Uterus (tissue), 4 donors: ENCODE measurements at places on chromosomes 1 and 21.

- DNase-seq, result no peak
Observed at GRCh38 chr1:21295002-21295401, 4.7 kb upstream of the ECE1 start.

- no peak for DNase-seq
Observed at GRCh38 chr1:155049651-155050559, 1.2 kb upstream of the ADAM15 start.

DNA sequence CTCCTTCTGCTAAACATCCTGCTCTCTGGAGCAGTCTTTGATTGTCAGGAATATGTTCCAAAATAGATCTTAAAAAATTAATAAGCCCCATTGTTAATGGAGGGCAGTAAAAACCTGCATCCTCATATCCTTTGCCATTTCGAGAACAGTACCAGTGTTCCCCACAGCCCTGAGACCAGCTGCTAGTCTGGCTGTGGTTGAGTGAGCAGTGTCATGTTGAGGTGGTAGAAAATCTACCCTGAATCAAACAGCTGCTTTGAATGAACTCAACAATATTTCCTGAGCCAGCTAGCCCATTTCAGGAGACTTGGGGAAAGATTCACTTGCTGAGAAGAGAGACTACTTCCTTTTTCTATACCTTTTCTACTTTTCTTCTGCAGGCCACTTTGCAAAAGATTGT lies 24.4 kb downstream of the FABP3 start:
- no peak for DNase-seq

DNA sequence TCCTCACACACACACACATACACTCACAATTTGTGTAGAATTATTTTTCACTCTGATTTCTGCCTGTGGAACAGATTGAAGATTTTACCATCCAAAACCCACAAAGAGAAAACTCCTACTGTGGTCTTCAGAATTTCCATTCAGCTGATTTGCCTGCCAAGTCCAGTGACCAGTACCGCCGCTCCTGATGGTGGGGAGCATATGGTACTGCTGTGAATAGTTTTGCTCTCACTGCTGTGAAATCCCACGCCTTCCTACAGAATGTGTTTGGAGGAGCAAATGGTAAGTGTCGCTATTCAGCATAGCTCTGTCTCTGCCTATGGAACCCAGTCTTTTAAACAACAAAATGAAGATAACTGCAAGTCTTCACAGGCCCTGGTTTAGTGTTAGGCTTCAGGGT lies 629.5 kb downstream of the LMO4 start:
- DNase-seq, result no peak

DNA sequence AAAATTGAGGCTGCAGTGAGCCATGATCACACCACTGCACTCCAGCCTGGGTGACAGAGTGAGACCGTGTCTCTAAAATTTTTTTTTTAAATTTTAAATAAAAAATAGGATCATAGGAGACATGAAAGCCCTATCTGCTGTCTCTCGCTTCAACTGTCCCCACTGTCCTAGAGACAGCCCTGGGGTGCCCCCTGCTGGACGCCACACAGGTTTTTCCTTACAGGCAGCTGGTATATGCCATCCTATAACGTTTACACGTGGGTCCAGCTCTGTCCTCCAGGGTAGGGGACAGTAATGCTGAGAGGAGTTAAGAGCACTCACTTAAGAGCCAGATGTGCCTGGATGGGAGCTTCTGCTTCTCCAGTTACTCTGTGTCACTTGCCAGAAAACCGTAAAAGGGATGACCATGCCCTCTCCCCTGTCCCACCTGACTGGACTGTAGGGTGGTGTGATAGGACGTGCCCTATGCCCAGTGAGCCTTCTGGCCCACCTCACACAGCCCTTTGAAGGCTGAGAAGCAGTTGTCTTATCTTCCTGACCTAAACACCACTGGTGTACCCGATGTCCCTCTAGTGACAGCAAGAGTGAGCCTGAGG lies 8.5 kb downstream of the FBXO2 start:
- peak; percentile 59 for DNase-seq

GRCh38 chr21:38853421-38853919 lies 47.7 kb downstream of the ETS2 start:
- no peak for DNase-seq

DNA sequence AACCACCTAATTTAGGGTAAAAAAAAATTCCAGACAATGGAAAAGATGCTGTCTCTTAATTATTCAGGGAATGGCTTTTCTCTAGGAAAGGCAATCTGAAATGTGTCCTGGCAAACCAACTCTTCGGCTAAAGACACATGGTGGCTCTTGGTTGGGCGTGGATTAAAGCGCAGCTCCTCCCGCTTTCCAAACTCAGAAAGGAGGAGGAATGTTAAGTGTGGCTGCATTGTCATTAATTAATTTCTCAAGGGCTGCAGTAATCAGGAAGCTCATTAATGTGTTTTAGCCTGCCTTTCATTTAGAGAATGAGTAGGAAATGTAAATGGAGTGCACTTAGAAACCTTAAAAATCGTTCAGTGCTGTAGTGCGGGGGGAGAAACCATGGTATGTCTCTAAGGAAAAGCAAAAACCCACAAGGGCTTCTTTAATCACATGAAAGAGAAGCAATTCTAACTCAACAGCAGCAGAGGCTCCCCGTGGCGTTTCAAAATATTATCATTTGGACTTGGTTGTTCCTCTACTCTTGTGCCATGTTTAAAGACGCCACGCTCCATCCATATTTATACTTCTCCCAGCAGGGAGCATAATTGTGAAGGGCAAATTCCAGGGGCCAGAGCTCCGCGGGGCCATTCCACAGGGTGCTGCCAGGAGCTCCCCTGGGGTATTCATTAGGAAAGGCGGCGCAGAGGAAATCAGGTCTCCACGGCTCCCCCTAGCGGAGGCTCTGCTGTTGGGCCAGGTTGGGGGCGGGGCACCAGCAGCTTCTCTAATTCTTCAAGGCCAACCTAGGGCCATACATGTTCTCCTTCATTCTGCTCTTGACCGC lies 91.9 kb upstream of the SSX2IP start:
- peak; percentile 31 for DNase-seq

- no peak for DNase-seq
Observed at GRCh38 chr1:160888926-160889325, 3.9 kb upstream of the ITLN1 start.

DNA sequence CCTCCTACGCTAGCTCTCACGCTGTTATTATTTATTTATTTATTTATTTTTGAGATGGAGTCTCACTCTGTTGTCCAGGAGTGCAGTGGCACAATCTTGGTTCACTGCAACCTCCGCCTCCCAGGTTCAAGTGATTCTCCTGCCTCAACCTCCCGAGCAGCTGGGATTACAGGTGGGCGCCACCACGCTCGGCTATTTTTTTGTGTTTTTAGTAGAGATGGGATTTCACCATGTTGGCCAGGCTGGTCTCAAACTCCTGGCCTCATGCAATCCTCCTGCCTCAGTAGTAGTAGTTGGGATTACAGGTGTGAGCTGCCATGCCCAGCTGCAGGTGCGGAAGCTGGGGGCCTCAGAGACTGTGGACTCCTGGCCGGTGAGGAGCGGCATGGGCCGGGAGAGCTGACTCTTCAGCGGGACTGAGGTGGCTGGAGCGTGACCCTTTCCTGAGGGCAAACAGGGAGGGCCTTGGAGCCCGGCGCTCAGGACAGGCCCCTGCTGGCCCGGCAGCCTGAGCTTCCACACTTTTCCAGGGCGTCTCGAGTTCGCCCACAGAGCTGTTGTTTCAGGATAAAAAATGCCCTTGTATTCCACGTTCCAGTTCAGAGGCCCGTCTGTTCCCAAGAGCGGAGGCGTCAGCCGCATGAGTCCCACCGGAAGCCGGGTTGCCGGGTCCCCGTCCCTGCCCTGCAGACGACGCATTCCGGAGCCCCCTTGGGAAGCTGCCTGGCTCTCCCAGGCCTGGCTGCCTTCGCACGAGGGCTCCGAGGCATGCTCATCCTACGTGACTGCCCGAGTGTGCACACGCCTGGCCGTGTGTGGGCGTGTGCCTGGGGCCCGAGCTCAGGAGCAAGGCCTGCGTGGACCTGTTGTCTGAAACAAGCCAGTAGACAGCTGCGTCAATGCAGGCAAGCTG lies 126.2 kb downstream of the SIK1 start:
- DNase-seq, result no peak

GRCh38 chr1:17635811-17636210 lies 96.3 kb downstream of the ARHGEF10L start:
- no peak for DNase-seq

GRCh38 chr1:234572966-234573365 lies 37.0 kb downstream of the IRF2BP2 start:
- no peak for DNase-seq

GRCh38 chr1:214552174-214552608 lies 789 bp upstream of the PTPN14 start:
- peak; percentile 66 for DNase-seq

GRCh38 chr21:45461369-45461750 lies 56.4 kb downstream of the COL18A1 start:
- no peak for DNase-seq

- no peak for DNase-seq
Observed at GRCh38 chr1:166031932-166032571, 134.7 kb downstream of the FAM78B start.

- DNase-seq, result no peak
Observed at GRCh38 chr21:41653954-41654491, 112.8 kb downstream of the RIPK4 start.

- DNase-seq, result no peak
Observed at GRCh38 chr1:116400780-116401179, 27.7 kb downstream of the ATP1A1 start.

- no peak for DNase-seq
Observed at GRCh38 chr1:177505905-177506590, 335.3 kb downstream of the BRINP2 start.

GRCh38 chr1:93013145-93014065 lies 52.1 kb upstream of the DIPK1A start:
- DNase-seq, result no peak

DNA sequence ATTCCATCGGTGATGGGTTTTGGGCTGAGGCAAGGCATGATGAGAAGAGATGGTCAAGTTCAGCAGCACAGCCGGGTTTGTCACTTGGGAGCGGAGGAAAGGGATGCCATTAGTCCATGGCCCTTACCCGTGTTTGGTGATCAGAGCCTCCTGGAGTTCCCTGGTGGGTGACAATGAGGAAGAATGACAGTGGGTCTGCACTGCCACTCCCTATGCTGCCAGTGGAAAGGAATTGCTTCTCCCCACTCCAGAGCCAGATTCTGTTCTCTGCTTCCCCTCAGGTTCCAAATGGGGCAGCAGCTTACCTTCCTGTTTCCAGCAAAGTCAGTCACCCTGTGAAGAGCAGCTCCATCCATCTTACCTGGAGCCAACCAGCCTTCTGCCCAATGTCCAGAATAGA lies 393.1 kb downstream of the PTPRU start:
- no peak for DNase-seq

- DNase-seq, result no peak
Observed at GRCh38 chr1:207402744-207403143, 51.4 kb upstream of the CR2 start.

DNA sequence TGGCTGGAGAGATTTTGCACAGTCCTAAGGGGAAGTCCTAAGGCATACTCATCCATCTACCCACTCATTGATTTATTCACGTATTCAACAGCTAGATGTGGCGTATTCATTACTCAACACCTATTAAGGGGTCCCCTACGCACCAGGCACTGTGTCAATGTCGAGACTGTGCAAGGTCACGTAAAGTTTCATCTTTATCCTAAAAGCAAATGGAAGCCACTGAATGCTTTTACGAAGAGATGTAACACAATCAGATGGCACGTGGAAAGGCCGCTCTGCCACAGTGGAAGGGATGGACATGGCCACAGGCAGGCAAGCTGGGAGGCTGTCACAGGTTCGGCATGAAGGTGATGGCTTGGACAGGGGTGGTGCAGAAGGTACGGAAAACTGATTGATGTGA lies 66.3 kb upstream of the ZBTB18 start:
- DNase-seq, result no peak

GRCh38 chr1:209875515-209875914 lies 47.7 kb downstream of the UTP25 start:
- DNase-seq, result no peak

GRCh38 chr1:60835649-60836048 lies 246.7 kb upstream of the NFIA start:
- no peak for DNase-seq

- no peak for DNase-seq
Observed at GRCh38 chr21:36454093-36454531, 25.8 kb downstream of the CLDN14 start.

- no peak for DNase-seq
Observed at GRCh38 chr1:97570691-97571090, 350.1 kb downstream of the DPYD start.

DNA sequence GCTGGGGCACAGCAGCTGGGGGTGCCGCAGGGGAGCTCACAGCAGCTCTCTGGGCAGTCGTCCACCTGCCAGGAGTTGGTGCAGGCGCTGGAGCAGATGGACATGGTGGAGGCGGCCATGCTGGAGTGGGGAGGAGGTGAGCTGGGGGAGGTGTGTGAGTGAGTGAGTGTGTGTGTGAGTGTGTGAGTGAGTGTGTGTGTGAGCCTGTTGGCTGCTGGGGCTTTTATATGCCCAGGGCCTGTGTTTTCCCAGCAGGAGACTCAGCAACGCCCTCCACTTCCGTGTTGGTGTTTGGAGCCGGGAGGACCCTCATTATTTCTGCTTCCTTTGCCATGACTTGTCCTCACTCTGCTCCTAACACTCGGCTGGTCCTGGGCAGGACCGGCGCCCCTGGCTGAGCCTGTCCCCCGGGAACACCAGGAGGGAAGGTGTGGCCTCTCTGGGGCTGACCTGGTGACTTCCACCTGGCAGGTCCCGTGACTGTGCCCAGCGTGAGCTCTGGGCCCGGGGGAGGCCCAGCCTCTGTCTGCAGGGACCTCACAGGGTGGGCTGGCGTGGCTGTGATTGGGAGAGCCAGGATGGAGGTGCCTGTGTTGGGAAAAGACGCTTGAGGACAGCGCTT lies at the start of gene KRTAP10-2:
Gene KRTAP10-2 (minus strand): TSS at position 166 of the 622 bp plus-strand sequence. CDS start 47 bp downstream, at position 119.
- DNase-seq, result no peak

DNA sequence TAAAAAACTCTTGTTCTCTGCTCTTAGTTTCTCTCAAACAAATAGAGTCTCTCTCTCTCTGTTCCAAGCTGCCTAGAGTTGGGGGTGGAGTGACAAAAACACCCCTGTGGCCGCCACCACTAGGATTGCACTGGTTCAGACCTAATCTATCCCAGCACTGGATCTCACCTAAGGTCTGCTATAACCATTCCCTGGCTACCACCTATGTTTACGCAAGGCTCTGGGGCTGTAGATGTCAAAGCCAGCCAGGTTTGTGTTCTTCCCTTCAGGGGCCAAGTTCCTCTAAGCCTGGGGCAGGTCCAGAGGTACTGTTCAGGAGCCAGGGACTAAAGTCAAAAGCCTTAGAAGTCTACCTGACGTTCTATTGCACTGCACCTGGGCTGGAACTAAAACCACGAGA lies 12.8 kb upstream of the CYP2J2 start:
- no peak for DNase-seq

DNA sequence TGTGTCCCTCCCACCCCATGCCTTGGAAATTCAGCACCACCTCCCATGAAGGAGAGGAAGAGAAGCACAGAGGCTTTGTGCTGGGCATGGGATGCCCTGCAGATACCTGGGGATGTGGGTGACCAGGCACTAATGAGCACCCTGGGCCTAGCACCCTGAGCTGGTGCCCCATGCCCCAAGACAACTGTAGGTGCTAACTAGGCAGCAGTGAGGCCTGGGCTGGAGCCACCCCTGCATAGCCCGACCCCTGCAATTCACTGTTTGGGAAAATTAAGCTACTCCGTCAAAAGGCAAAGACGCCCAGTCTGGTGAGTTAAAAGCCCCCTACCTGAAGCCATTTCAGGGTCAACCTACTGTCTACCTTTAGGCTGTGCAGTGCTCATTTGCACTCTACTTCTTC lies 5.4 kb downstream of the KCNA2 start:
- no peak for DNase-seq

GRCh38 chr1:9852410-9853248 lies 28.9 kb upstream of the CLSTN1 start:
- DNase-seq, result no peak

- DNase-seq, result no peak
Observed at GRCh38 chr1:32889731-32890278, 3.5 kb downstream of the HPCA start.

GRCh38 chr1:54609301-54609921 lies 13.9 kb downstream of the FAM151A start:
- no peak for DNase-seq
